CD4-positive, alpha-beta T cell treated with Interleukin-15 for 1 hour (primary cell): ENCODE measurements at places on chromosomes 5 and 9.

GRCh38 chr5:123422433-123423277 lies 548 bp downstream of the CEP120 start:
- no peak for DNase-seq

GRCh38 chr5:110386782-110387181 lies 339.7 kb downstream of the TMEM232 start:
- DNase-seq = no peak

- no peak for DNase-seq
Observed at GRCh38 chr5:98899456-98899855, 29.4 kb downstream of the CHD1 start.

DNA sequence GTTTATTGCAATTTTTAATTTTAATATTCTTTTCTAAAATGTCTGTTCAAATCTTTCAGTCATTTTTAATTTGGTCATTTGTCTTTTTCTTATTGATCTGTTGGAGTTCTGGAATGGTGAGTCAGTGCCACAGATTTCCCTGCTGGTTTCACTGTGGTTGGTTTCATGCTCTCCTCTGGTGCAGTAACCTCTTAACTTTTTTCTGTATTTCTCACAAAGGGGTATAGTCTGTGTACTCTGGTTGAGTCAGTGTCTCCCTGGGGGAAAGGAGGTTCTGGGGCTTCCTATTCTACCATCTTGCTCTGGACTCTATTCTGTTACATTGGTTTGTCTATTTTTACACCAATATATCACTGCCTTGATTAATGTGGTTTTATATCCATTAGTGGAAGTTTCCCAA lies 178.8 kb downstream of the CSNK1G3 start:
- DNase-seq = no peak

DNA sequence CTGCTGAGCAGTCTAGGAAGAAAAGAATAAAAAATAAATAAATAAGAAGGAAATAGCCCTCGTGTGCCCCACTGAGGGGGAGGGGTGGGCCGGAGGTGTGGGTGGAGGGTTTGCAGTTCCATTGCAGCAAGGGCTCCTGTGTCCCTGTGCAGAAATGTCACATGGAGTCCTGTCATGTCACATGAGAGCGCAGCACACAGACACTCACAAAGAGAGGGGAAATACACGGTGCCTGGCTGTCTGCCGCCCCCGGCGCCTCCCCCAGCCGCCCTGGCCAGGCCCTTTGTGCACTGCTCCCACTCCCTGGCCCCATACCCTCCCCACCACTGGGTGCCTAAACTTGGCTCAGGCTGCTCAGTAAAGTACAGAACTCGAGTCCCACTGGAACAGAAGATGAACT lies 55.6 kb upstream of the SPTLC1 start:
- no peak for DNase-seq

GRCh38 chr5:144582066-144582465 lies 411.4 kb downstream of the KCTD16 start:
- no peak for DNase-seq

DNA sequence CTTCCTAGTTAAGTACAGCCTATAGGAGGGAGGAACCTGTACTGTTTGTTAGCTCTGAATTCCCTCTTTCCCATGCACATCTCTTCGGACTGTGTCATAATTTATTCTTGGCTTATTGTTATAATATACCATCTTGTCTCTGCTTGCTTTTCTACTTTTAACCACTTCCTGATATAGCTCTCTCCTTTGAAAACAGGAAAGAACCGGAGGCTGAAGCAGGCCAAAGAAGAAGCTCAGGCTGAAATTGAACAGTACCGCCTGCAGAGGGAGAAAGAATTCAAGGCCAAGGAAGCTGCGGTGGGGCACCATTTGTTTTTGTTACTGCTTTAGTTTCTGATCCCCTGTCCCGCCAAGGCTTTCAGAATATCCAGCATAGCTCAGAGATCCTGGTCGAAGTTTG lies 4.8 kb downstream of the ATP6V1G1 start:
- peak; percentile 67 for DNase-seq

DNA sequence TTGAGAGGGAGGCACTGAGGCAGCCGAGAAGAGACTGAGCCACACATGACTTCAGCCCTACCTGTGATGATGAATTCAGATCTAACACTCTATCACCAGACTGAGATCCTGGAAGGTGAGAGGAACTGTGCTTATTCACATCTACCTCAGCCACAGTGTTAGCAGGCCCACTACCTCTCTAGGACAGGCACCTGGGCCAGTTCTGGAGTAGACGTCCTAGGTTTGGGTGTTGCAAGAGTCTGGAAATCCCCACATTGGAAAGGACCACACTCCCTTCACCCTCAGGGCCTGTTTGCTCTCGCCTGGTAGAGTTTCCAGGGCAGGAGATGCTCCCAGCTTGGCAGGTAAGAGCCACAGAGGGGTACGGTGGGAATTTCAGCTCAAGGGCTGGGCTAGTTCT lies 113.8 kb upstream of the CCL21 start:
- no peak for DNase-seq

DNA sequence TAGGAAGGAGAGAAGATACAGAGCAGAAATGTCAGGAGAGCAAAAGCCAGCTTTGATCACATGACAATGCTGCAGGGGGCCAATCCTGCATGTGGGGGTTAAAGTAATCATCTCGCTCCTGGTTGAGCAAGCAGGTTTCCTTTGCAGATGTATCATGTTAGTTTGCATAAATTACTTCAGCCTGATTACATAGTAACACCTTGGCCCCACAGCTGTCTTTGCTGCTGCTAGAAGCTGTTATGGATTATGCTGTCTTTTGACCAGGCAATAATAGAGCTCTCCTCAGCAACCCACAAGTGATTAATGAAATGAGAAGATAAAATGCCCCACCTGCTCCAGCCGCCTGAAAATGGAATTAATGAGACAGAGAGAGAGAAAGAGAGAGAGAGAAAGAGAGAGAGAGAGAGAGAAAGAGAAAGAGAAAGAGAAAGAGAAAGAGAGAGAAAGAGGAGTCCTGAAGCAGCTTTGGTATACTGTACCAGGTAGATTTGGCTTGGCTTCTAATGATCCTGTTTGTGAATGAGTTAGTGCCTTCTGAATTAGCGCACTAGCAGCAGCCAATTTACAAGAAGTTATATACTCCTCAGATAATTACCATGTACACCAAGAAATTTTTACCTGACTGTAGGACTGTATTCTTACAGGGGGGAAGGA lies 174.3 kb upstream of the RORB start:
- DNase-seq = no peak

DNA sequence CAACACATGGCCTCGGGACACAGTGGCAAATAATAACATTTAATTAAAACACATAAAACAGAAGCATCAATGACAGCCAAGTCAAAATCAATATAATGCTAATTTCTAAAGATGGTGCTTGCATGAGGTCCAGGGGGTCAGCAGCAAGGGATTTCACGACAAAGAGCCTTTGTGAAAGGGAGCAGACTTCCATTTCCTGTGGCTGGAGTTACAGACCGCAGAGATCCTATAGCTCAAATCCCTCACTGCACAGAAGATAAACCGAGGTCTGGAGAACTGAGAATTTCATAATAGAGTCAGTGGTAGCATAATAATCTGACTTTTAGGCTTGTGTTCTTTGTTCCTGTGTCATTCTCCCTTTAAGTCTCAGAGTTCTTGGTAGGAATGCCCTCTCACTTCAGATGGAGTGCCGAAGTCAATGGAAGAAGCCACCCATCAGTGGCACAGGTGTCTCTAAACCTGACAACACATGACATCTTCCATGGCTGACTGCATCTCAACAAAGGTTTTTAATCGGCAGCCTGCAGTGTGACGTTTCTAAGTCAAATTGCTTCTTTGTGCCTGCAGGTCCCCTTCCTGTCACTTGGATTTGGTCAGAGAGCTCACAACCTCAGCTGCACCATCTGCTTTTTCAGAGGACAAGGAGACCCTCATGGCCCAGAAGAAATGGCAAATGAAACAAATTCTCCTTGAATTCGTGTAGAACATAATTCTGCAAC lies 67.4 kb downstream of the CARTPT start:
- no peak for DNase-seq

GRCh38 chr9:137366445-137366810 lies 56.5 kb downstream of the EXD3 start:
- no peak for DNase-seq

- DNase-seq = no peak
Observed at GRCh38 chr5:141560725-141561483, 57.9 kb downstream of the DIAPH1 start.

DNA sequence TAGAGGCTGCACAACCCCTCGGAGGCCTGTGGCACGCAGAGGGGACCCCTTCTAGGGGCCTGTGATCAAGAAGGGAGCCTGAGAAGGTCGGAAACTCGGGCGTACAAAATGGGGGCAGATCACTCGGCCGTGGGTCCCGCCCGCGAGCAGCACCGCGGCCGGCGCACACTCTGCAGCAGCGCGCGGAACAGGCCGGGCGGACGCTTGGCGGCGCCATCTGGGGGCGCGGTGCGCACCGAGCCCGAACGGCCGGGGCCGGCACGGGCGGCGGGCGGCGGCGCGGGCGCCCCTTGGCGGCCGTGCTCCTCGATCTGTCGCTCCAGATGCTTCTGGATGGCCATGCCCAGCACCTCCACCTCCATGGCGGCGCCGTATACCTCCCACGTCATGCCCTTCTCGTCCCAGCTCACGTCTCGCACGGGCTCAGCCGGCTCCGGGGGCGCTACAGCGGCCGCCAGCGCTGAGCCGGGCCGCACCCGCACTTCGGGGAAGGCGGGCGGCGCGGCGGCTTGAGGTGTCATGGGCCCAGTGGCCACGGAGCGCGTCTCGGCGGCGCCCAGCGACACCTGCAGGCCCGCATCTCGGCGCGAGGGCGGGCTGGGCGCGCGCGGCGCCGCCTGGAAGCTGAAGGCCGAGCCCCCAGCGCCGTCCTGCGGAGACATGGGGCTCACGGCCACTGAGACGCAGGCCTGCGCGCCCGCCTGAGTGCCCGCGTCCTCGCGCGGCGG lies 13.1 kb downstream of the GPRIN1 start:
- peak; percentile 74 for DNase-seq

GRCh38 chr9:134059188-134059641 lies 8.6 kb downstream of the BRD3 start:
- no peak for DNase-seq

- DNase-seq = no peak
Observed at GRCh38 chr5:80125962-80126480, 90.9 kb downstream of the THBS4 start.

- no peak for DNase-seq
Observed at GRCh38 chr5:33688526-33688925, 203.3 kb downstream of the ADAMTS12 start.

- no peak for DNase-seq
Observed at GRCh38 chr5:66653325-66653724, 57.1 kb downstream of the MAST4 start.

DNA sequence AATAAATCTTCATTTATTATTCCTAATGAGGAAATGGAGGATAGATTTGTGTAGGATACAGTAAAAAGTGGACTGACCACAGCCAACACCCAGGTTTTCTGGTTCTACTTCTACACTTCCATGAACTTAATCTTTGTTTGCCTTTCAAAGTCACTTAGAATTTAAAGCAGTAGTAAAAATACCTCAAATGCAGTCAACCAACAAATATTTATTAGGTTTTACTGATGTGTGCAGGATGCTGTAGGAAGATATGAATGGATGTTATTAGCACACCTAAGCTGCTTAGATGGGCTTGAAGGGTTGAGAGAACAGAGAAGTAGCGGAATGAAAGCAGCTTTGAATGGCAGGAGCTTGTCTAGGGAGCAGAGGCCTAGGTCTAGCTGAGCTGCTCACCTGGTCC lies 201.1 kb downstream of the PALM2AKAP2 start:
- no peak for DNase-seq

DNA sequence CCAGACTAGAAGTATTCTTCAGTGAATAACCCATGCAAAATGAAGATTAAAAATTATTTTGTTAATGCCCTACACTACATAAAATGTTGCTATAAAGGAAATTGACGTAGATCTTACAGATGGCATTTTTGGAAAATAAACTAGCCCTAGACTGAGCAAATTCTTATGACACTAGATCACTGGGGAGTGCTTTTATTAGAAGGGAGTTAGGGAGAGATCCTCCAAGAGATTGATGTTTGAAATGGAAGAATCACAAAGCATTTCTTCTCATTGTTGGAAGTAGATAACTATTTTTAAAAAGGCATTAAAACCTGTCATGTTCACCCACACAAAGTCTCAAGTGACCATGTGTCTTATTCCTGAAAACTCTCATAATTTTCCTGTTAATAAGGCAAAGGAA lies 351.1 kb upstream of the TLE4 start:
- DNase-seq = no peak

- DNase-seq = no peak
Observed at GRCh38 chr5:80705216-80705769, 50.5 kb upstream of the DHFR start.

DNA sequence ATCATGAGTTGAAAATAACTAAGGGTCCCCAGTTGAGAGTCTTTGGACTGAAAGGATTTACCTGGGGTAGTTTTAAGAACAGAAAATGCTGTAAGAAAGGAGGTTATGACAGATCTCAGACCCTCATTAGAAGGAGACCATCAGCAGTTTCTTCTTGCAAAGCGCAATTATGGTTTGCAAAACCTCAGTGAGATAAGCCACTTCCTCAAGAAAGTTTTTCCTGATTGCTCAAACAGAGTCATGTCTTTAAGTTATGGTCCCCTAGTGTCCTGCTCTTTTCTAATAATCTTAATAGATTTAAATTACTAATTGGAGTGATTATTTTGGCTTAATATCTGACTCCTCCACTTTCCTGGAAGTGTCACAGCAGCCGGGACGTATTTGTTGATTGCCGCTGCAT lies 293.2 kb upstream of the KLF4 start:
- no peak for DNase-seq

DNA sequence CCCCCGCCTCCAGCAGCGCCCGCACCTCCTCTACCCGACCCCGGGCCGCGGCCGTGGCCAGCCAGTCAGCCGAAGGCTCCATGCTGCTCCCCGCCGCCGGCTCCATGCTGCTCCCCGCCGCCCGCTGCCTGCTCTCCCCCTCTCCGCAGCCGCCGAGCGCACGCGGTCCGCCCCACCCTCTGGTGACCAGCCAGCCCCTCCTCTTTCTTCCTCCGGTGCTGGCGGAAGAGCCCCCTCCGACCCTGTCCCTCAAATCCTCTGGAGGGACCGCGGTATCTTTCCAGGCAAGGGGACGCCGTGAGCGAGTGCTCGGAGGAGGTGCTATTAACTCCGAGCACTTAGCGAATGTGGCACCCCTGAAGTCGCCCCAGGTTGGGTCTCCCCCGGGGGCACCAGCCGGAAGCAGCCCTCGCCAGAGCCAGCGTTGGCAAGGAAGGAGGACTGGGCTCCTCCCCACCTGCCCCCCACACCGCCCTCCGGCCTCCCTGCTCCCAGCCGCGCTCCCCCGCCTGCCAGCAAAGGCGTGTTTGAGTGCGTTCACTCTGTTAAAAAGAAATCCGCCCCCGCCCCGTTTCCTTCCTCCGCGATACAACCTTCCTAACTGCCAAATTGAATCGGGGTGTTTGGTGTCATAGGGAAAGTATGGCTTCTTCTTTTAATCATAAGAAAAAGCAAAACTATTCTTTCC lies 19.3 kb downstream of the CDKN2A start:
- DNase-seq = peak; percentile 19
